ENCODE measurements at places on chromosomes 1 and 21.

DNA sequence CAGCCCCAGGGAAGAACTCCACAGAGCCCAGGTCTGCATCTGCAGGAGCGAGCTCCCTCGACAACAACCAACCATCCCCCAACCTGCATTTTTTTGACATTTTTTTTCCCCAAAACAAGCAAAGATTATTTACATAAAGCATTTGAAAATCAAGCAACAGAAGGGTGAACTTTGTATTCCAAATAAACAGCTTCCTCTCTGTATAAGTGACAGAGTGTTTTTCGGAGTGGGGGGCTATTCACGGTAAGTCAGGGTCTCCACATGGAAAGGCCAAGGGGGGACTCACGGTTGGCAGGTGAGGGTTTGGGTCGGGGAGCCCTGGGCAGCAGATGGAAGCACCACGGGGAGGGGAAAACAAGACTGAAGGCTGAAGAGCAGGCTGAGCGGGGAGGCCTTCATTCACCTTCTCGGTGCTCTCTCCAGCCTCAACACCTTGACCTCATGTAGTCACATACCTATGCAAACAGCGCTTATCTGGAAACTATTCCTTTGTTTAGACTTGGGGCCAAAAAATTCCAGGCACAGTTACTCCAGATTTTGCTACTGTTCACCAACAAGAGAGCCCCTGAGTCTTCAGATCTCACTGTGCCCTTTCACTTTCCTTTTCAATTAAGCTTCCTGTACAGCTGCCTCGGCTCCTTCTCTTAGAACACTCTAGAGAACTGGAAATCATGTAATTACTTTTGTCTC, 27.6 kb downstream of the C2CD2 start:
- H3K4me3 ChIP-seq: peak overlapping the region; percentile 48
- H3K27me3 ChIP-seq: no peaks in the 10 kb centered on the region
- no peak for DNase-seq
- no peaks in the 10 kb centered on the region for H3K36me3 ChIP-seq
- H3K4me1 ChIP-seq: peaks cover 24% of the 10 kb centered on the region
- peak overlapping the region; percentile 90 for H3K27ac ChIP-seq

GRCh38 chr1:107076841-107077240, 20.4 kb downstream of the PRMT6 start:
- H3K27me3 ChIP-seq: no peaks in the 10 kb centered on the region
- no peak for DNase-seq
- no peaks in the 10 kb centered on the region for H3K36me3 ChIP-seq
- no peak overlapping the region for H3K4me3 ChIP-seq
- no peaks in the 10 kb centered on the region for H3K4me1 ChIP-seq

GRCh38 chr1:114831276-114831994, 23.2 kb upstream of the SYCP1 start:
- H3K4me3 ChIP-seq: no peak overlapping the region
- H3K27ac ChIP-seq: no peak overlapping the region
- H3K27me3 ChIP-seq: no peaks in the 10 kb centered on the region

DNA sequence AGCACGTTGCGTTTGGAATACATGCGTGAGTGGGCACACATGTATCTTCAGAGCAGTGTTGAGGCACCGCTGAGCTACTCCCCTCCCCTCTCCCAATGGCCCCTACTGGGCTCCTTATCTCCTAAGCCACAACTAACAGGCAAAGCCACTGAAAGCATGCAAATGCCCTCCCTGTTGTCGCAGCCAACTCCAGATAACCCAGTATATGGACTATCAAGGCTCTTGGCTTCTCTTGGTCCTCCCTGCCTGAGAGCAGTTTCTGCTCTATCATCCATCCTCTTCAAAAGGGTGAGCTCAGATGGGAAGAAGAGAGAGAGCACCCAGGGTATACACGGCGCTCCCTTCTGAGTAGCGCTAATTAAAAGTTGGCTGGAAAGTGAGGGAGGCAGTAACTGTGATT, 58.5 kb upstream of the CNTN2 start:
- no peak overlapping the region for H3K4me3 ChIP-seq
- no peak for DNase-seq
- no peak overlapping the region for H3K27ac ChIP-seq
